ENCODE measurements at places on chromosomes 2 and 18.
A peak's percentile ranks its signal among the peaks of the same experiment; 100 is the strongest.

- no peak for DNase-seq
These were observed 85.6 kb upstream of the TSPYL6 start for GRCh38 chr2:54341656-54342055.

- DNase-seq: no peak
These were observed 1.3 kb downstream of the TAF1B start for GRCh38 chr2:9844576-9844975.

GRCh38 chr2:773256-774160 lies 96.3 kb upstream of the TMEM18 start:
- DNase-seq: no peak

DNA sequence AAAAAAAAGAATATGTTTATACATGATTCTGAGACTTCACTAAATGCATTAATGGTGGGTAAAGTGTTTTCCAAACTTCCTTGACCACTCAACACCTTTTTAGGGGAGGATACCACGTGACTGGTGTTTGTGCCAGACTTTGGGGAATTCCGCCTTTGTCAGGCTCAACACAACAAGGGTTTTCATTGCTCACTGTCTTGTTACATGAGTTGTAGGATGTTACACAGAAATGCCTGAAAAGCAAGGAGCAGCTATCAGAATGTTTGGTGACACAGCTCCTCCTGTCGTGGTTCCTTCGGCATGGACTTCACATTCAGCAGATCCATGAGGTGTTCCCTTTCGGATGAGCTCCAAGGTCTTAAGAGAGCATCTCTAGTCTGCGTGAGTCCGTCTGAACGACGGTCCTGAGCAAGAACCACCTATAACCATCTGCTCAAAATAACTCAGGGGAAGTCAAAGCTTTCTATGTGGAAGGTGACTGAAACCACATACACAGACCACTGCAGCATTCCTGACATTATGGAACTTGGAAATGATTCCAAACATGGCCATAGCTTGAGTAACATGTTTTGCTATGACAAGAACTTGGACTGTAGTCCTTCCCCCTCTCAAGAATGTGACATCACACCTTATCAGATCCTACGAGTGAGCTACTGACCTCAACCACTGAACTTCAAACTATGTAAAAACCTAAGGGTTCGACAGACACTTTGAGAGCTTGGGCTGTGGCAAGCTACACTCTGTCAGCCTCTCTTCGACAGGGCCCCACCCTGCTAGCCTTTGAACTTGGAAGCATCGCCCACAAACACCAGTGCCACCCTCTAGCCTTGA lies 57.5 kb downstream of the MCFD2 start:
- no peak for DNase-seq

GRCh38 chr2:125471963-125472362 lies 1184.0 kb upstream of the GYPC start:
- peak; percentile 19 for DNase-seq

- DNase-seq: no peak
These were observed 92.5 kb upstream of the NCK2 start for GRCh38 chr2:105652014-105652796.

GRCh38 chr18:49723648-49724180 lies 89.6 kb downstream of the ACAA2 start:
- no peak for DNase-seq

DNA sequence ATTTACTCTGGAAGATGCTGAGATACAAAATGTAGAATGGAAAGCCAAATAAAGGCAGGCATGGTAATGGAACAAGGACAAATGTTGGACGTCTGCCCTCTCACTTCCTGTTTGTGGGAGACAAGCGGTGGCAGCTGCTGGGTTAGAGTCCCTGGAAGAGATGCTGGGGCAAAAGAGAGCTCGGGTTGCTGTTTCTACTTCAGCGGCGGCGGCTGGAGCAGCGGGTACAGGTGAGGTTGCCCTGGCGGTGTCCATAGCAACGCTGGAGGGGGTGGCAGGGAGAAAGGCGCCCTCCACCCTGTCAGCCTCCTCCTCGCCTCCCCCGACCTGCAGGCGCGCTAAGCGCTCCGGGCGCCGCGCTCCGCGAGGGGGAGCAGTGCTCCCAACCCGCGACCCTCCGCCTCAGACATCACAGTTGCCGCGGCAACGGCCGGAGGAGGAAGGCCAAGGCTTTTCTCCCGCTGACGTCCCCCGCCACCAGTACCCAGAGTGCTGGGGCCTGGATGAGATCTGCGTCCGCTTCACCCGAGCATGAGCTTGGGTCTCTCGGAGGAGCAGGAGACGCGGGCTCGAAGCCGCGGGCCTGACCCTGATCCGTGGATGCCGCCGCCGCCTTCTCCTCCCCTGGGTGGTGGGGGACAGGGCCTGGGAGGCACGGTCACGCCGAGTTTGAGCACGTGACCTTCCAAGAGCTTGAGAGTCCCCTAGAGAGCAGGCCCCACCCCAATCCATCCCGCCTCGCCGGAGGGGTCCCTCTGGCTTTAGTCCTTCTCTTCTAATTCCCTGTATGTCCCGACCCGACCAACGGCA lies 65.6 kb downstream of the NOL4 start:
- peak; percentile 80 for DNase-seq

- DNase-seq: peak; percentile 54
These were observed 7.1 kb upstream of the SOS1 start for GRCh38 chr2:39127973-39128372.

DNA sequence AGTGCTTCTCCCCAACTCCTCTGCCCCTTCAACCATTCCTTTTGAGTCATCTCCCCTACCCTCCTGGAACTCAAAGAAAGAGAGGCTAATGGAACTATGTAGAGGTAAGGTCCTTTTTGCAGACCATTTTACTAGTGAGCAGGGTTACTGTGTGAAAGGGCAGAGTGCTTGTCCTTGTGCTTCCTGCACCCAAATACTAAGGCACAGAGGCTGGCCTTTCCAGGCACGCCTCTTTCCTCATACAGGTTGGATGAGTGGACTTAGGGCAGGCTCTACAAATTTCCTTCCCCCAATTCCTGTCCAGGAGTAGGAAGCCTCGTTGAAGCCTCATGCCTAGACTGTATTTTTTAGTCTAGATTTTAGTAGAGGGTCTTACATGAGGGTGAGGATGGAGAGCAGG lies 288.8 kb upstream of the SLC14A2 start:
- DNase-seq: no peak
